Immature natural killer cell (primary cell): ENCODE measurements at places on chromosomes 1 and 21. TPM values are rescaled to one million over a fixed set of nuclear protein-coding genes. Genes with fewer than 3 reads are reported as not detected.

RPS8 gene
- 772 TPM for polyA plus RNA-seq

SLC44A5 gene
- 0.25 TPM for polyA plus RNA-seq

TMEM82 gene
- polyA plus RNA-seq = not detected

GBP7 gene
- not detected for polyA plus RNA-seq

KIF14 gene
- 0.02 TPM for polyA plus RNA-seq

RGS13 gene
- 0.16 TPM for polyA plus RNA-seq

MRTO4 gene
- polyA plus RNA-seq = 21.8 TPM

CSF3R gene
- 0.91 TPM for polyA plus RNA-seq

C4BPB gene
- polyA plus RNA-seq = 0.24 TPM

SAMD13 gene
- not detected for polyA plus RNA-seq

INAVA gene
- not detected for polyA plus RNA-seq

NCAM2 gene
- not detected for polyA plus RNA-seq

- no peak for DNase-seq
- H3K27ac ChIP-seq = no peak overlapping the region
- no peaks in the 10 kb centered on the region for H3K4me1 ChIP-seq
Measured at GRCh38 chr21:22374218-22374969, 1376.2 kb downstream of the NCAM2 start.

- no peak for DNase-seq
- peaks cover 4% of the 10 kb centered on the region for H3K36me3 ChIP-seq
Measured at GRCh38 chr1:247209396-247209795, 37.6 kb upstream of the ZNF124 start.

DNA sequence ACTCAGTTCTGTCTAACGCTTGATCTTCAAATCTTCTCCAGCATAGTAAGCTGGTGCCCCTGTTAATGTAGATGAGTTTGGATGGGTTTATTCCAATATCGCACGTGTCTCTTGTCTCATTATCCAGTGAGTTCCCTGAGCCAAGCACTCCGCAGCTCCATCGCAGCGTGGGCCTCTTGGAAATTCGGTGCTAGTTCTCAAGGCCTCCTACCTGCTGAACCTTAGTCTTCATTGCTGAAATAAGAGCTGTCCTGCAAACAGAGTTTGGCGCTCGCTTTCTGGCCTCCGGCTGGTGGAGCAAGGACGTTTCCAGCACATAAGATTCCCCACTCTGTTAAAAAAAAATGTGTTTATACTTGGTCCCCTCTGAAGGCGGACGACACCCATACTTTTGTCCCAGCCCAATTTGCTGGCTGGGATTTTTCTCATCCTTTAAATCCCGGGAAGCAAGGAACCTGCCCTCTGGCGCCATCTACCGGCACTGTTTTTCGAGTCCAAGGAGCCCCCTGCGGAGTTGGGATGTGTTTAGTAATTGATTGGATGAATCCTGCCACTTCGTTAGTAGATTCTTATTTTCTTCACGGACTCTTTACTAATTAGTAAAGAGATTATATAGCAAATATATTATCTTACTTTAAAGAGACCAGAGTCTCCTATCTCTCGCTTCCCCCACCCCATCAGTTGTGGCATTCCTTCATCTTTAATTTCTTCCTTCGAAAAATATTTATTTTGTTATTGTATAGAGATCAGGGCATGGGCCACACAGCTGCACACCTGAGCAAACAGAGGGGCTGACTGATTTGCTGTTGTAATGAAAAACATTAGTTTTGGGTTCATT, 14.7 kb downstream of the JUN start:
- DNase-seq = peak; percentile 41
- H3K4me3 ChIP-seq = no peak overlapping the region
- H3K4me1 ChIP-seq = peaks cover 12% of the 10 kb centered on the region
- no peaks in the 10 kb centered on the region for H3K27me3 ChIP-seq

- H3K27ac ChIP-seq = no peak overlapping the region
- no peak overlapping the region for H3K4me3 ChIP-seq
- no peak for DNase-seq
Measured at GRCh38 chr1:223077247-223077833, 65.7 kb downstream of the TLR5 start.

DNA sequence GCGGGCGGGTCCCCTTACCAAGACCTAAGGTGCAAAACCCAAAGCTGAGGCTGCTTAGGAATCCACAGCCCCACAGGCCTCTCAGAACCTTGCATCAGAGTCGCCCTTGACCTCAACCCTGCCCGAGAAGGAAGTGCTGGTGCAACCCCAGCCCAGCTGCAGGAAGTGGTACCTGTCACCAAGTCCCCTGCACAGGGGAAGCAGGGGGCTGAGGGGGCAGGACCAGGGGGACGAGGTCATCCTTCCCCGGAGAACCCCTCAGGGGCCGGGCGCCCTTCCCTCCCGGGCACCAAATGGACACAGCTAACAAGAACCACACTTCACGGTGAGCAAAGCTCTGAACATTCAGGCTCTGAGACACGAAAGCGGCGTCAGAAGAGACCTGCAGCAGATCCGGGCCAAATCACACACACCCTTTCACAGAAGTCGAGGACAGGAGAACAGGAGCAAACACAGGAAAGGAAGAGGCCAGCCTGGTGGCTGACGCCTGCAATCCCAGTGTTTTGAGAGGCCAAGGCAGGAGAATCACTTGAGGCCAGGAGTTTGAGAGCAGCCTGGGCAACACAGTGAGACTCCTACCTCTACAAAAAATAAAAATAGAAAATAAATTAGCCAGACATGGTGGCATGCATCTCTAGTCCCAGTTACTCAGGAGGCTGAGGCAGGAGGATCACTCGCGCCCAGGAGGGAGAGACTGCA, 6.4 kb downstream of the ITGB2 start:
- H3K4me1 ChIP-seq = peaks cover 87% of the 10 kb centered on the region
- H3K4me3 ChIP-seq = peak overlapping the region; percentile 85
- DNase-seq = peak; percentile 88
- peak overlapping the region; percentile 93 for H3K27ac ChIP-seq
- H3K36me3 ChIP-seq = peaks cover 15% of the 10 kb centered on the region
- peaks cover 30% of the 10 kb centered on the region for H3K27me3 ChIP-seq

GRCh38 chr1:72432645-72433267, 150.4 kb upstream of the NEGR1 start:
- no peak for DNase-seq
- H3K27ac ChIP-seq = no peak overlapping the region
- H3K27me3 ChIP-seq = no peaks in the 10 kb centered on the region
- H3K36me3 ChIP-seq = no peaks in the 10 kb centered on the region
- no peak overlapping the region for H3K4me3 ChIP-seq
- H3K4me1 ChIP-seq = no peaks in the 10 kb centered on the region

DNA sequence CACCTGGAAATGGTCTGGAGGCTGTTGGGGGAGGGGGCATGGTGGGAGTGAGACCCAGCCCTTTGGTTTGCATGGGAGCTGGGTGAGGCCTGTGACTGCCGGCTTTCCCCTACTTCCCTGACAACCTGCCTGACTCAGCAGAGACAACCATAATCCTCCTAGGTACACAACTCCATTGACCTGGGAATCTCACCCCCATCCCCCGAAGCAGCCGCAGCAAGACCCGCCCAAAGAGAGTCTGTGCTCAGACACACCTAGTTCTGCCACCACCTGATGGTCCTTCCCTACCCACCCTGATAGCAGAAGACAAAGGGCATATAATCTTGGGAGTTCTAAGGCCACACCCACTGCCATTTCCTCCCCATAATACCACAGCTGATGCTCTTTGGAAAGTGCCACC, 168.6 kb downstream of the GIPC2 start:
- no peaks in the 10 kb centered on the region for H3K4me1 ChIP-seq
- H3K4me3 ChIP-seq = no peak overlapping the region
- H3K27me3 ChIP-seq = peaks cover 1% of the 10 kb centered on the region
- DNase-seq = no peak
- H3K36me3 ChIP-seq = no peaks in the 10 kb centered on the region

GRCh38 chr1:17919525-17920439, 164.6 kb downstream of the ACTL8 start:
- no peak overlapping the region for H3K27ac ChIP-seq
- no peak overlapping the region for H3K4me3 ChIP-seq

GRCh38 chr1:64309431-64309831, 106.0 kb downstream of the UBE2U start:
- no peaks in the 10 kb centered on the region for H3K4me1 ChIP-seq
- no peak overlapping the region for H3K27ac ChIP-seq
- no peaks in the 10 kb centered on the region for H3K27me3 ChIP-seq
- H3K36me3 ChIP-seq = no peaks in the 10 kb centered on the region
- no peak for DNase-seq

GRCh38 chr1:86705665-86705985, 1.2 kb downstream of the SH3GLB1 start:
- H3K4me3 ChIP-seq = peak overlapping the region; percentile 100
- H3K4me1 ChIP-seq = peaks cover 54% of the 10 kb centered on the region
- peaks cover 16% of the 10 kb centered on the region for H3K27me3 ChIP-seq
- no peak for DNase-seq

DNA sequence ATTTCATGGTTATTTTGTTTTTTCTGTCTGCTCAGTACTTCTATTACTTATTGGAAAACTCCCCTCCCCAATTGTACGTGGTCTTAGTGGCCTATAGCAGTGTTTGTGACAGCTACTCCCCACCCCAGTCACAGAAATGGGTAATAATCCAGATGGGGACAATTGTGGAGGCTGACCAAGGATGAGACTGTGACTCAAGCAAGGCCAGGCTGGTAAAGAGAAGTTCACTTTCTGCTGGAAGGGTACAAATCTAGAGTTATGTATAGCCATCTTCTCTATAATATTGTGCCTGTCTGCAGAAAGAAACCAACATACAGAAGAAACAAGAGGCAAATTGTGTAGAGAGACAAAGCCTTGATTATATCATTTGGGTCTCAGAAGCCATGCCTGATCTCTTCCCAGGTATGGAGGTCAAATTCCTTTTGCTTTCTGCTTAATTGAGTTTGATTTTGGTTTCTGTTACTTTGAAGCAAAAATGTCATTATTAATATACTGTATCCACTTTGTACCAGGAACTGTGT, 270.4 kb downstream of the HLX start:
- no peaks in the 10 kb centered on the region for H3K27me3 ChIP-seq
- no peak for DNase-seq
- H3K4me3 ChIP-seq = no peak overlapping the region
- H3K36me3 ChIP-seq = no peaks in the 10 kb centered on the region

- no peak overlapping the region for H3K27ac ChIP-seq
- peaks cover 1% of the 10 kb centered on the region for H3K27me3 ChIP-seq
- no peak overlapping the region for H3K4me3 ChIP-seq
- H3K36me3 ChIP-seq = no peaks in the 10 kb centered on the region
Measured at GRCh38 chr1:156513185-156513584, 12.6 kb upstream of the MEF2D start.

- peaks cover 2% of the 10 kb centered on the region for H3K4me1 ChIP-seq
- no peak for DNase-seq
- H3K36me3 ChIP-seq = peaks cover 1% of the 10 kb centered on the region
- no peaks in the 10 kb centered on the region for H3K27me3 ChIP-seq
Measured at GRCh38 chr1:36425791-36426190, 24.5 kb downstream of the OSCP1 start.

DNA sequence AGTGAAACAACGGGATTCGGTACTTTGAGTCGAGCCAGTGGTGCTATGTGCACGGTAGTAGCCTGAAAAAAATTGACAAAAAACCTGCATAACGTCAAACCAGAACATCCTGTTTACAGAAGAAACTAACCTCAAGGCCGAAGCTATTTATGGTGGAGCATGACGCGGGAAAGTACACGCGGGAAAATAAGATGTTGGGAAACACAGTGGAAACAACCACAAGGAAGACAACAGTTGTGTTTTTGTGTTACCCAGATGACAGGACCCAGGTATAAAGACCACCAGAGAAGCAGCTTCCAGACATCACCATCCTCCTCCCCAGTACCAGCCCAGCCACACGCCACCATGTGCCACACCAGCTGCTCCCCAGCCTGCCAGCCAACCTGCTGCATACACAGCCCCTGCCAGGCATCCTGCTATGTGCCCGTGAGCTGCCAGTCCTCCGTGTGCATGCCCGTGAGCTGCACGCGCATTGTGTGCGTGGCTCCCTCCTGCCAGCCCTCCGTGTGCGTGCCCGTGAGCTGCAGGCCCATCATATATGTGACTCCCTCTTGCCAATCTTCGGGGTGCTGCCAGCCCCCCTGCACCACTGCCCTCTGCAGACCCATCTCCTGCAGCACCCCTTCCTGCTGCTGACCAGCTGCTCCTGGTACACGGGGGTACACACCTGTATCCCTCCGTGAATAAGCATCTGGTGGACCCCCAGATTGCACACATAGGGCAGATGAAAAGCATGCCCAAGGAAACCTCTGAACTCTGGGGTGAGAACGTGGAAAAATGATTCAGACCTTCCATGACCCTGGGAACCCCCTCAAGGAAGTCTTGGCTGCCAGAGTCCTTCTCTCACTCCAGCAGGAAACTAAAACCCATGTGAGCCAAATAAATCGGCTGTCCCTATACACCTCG, at the start of gene KRTAP12-3:
Gene KRTAP12-3, plus strand, starts transcription at position 298 of the 906 bp plus-strand sequence. Its CDS starts 48 bp downstream, at position 346.
- H3K27me3 ChIP-seq = peaks cover 15% of the 10 kb centered on the region
- peak within 1 kb of the TSS; percentile 96 for H3K27ac ChIP-seq
- peaks cover 50% of the 10 kb centered on the region for H3K4me1 ChIP-seq
- peak; percentile 78 for DNase-seq
- peak within 1 kb of the TSS; percentile 72 for H3K4me3 ChIP-seq
- peaks cover 19% of the 10 kb centered on the region for H3K36me3 ChIP-seq

GRCh38 chr1:175155936-175156335, 36.6 kb downstream of the KIAA0040 start:
- H3K27me3 ChIP-seq = peaks cover 18% of the 10 kb centered on the region
- no peak for DNase-seq
- H3K36me3 ChIP-seq = peaks cover 16% of the 10 kb centered on the region
- H3K4me1 ChIP-seq = peaks cover 11% of the 10 kb centered on the region

DNA sequence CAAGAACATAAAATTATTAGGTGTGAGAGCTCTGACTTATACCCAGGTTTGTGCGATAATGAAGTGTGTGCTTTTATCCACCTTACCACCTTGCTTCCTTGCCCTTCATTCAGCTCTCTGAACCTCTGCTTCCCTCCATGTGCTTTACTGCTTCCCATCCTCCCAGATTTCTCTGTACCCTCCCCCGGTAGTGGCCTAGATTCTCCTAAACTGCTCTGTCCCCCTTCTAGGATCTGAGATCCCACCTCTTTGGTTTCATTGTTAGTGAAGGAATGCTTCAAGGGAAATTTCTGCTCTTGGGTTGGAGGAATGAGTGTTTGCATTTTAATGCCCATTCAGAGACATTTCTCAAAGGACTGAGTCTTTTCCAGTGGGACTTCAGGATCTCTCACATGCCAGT, 159.5 kb downstream of the ST6GALNAC3 start:
- H3K27ac ChIP-seq = no peak overlapping the region
- peaks cover 5% of the 10 kb centered on the region for H3K4me1 ChIP-seq
- DNase-seq = no peak
- no peaks in the 10 kb centered on the region for H3K27me3 ChIP-seq
- no peaks in the 10 kb centered on the region for H3K36me3 ChIP-seq
